ENCODE measurements at places on chromosomes 2 and 18.

DNA sequence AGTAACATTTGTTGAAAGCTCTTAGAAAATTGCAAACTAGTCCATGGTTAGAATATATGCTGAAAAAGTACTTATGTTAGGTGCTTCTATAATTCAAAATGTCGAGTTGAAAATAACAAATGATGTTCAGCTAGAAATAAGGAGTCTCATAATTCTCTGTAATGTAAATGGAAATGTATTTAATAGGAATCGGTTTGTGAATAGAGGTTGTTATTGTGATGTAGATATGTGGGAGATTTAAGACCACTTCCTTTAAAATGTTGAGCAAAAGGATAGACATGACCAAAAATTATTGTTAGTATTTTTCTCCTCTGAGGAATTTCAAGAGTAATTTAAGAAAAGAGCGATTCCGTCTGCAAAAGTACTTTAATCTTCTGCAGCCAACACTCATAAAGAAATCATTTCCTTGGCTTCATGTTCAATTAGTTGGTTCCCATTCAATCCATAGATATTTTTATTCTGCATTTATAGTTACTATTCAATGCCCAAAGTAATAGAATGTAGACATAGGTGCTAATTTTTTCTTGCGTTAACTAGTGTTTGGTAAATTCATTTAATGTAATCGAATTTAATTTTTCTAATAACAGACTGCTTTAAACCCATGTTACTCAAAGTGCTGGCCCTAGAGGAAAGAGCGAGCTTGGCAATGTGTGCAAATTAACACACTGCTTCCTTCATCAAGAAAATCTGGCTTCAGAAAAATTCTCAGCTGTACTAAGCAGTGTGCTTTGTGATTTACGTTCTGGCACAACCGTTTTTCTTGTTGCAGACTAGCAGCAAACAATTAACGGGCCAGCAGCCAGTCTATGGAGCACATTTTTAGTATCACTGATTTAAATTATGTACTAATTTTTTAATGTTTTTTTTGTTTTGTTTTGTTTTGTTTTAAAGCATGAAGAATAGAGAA, 32.2 kb downstream of the FN1 start:
- no peak for DNase-seq

DNA sequence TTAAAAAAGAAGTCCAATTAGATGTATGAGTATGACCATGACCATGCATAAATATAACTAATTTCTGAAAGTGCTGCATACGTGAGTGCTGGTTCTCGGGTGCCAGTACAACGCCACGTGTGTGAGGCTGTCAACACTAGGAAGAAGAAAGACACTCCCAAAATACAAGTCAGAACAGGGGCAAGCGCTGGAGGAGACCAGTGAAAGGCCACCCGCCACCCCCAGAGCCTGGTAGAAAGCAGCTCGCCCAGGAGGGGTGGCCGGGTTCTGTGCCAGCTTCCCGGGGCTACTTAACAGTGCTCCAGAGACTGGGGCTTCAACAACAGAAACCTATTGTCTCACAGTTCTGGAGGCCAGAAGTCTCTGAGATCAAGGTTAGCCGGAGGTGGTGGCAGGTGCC, 147.6 kb downstream of the RTP5 start:
- no peak for DNase-seq

DNA sequence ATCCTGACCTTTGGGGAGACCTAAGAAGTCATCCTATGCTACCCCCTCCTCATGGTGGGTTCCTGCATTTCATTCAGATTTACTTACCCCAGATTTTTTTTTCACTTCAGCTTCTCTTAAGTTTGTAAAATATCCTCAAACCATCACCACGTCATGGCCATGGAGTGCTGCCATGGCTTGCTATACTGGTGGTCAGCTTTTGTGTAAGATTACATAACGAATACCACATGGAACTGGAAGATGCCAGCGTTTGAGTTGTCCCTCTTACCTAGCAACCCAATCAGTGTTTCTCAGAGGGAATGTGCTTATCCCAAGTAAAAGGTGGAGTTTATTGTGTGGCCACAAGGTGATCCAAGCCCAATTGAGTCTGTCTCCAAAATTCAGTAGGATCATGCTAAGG, 148.6 kb upstream of the ALPP start:
- no peak for DNase-seq

GRCh38 chr2:100260712-100261620, 61.3 kb downstream of the LONRF2 start:
- no peak for DNase-seq

- no peak for DNase-seq
Observed at GRCh38 chr18:9449600-9450414, 25.5 kb upstream of the RALBP1 start.

- no peak for DNase-seq
Observed at GRCh38 chr2:141364821-141365220, 766.0 kb downstream of the LRP1B start.

GRCh38 chr18:5300476-5301010, 5.0 kb upstream of the ZBTB14 start:
- DNase-seq, result no peak
